Naive thymus-derived CD4-positive, alpha-beta T cell (primary cell): ENCODE measurements at places on chromosomes 1 and 21.

DNA sequence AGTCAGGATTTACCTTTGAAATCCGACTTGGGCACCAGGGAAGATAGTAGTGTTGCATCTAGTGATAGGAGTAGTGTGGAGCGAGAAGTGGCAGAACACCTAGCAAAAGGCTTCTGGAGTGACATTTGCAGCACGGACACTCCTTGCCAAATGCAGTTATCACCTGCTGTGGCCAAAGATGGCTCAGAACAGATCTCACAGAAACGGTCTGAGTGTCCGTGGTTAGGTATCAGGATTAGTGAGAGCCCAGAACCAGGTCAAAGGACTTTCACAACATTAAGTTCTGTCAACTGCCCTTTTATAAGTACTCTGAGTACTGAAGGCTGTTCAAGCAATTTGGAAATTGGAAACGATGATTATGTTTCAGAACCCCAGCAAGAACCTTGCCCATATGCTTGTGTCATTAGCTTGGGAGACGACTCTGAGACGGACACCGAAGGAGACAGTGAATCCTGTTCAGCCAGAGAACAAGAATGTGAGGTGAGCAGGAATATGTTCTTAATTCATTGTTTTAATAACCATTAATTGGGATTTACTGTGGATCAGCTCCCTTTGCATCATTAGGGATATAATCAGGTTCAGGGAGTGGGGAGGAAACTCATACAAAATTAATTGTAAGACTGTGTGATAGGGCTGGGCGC, 28.3 kb downstream of the BACH1 start:
- no peak for DNase-seq

- no peak for DNase-seq
These were observed 5.9 kb downstream of the AGO3 start for GRCh38 chr1:35936838-35937237.

DNA sequence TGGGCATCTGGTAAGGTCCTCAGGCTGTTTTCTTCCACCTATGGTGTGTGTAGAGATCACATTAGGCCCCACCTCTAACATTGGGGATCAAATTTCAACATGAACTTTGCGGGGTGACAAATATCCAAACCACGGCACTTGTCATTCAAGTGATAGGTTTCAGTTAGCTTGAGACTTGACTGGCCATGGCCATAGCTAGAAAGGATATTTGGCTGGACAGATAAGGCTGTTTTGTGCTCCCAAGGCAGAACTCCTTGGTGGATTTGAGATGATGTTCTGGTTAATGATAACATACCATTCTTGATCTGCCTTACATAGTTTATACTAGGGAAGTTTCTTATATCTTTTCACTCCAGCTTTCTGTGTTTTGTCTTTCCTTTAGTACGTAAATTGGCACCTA, 48.5 kb downstream of the CELF3 start:
- no peak for DNase-seq

- DNase-seq = no peak
These were observed 1.8 kb downstream of the CHRM3 start for GRCh38 chr1:239388159-239388485.

GRCh38 chr1:161848676-161849075, 82.6 kb downstream of the ATF6 start:
- no peak for DNase-seq

- DNase-seq = no peak
These were observed 44.5 kb downstream of the LRRC53 start for GRCh38 chr1:74467786-74468377.

GRCh38 chr1:109783436-109783835, 19.7 kb upstream of the EPS8L3 start:
- DNase-seq = no peak

GRCh38 chr1:91797164-91797563, 88.8 kb downstream of the TGFBR3 start:
- no peak for DNase-seq

- no peak for DNase-seq
These were observed 470 bp upstream of the RTCA start for GRCh38 chr1:100265562-100265930.

GRCh38 chr1:235199441-235199840, 38.4 kb upstream of the RBM34 start:
- no peak for DNase-seq

DNA sequence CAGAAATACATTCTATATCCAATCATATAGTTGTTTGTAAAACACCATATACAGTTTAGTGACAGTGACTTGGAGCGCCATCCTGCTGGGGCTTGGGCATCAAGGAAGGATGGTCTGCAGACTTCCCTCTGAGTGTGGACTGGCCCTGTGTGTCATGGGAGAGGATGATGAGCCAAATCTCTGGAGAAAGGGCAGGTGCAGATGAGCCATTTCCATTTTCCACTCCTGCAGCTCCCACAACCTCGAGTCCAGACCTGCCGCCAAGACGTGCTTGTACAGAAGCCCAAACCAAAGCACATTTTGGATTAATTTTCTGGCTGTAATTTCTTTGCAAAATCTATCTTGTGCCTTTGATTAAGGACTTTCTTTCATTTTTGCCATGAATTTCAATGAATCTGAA, 48.3 kb upstream of the SLC22A15 start:
- DNase-seq = no peak
